A172 (cell line): ENCODE measurements at places on chromosomes 3 and 15. TPM values are rescaled to one million over a fixed set of nuclear protein-coding genes. Genes with fewer than 3 reads are reported as not detected.

OR5K2 gene
- not detected in 2 replicates for total RNA-seq

GRCh38 chr15:56963126-56963525 lies 44.7 kb downstream of the TCF12 start:
- no peak for DNase-seq

POPDC2 gene
- not detected in 2 replicates for total RNA-seq

DNA sequence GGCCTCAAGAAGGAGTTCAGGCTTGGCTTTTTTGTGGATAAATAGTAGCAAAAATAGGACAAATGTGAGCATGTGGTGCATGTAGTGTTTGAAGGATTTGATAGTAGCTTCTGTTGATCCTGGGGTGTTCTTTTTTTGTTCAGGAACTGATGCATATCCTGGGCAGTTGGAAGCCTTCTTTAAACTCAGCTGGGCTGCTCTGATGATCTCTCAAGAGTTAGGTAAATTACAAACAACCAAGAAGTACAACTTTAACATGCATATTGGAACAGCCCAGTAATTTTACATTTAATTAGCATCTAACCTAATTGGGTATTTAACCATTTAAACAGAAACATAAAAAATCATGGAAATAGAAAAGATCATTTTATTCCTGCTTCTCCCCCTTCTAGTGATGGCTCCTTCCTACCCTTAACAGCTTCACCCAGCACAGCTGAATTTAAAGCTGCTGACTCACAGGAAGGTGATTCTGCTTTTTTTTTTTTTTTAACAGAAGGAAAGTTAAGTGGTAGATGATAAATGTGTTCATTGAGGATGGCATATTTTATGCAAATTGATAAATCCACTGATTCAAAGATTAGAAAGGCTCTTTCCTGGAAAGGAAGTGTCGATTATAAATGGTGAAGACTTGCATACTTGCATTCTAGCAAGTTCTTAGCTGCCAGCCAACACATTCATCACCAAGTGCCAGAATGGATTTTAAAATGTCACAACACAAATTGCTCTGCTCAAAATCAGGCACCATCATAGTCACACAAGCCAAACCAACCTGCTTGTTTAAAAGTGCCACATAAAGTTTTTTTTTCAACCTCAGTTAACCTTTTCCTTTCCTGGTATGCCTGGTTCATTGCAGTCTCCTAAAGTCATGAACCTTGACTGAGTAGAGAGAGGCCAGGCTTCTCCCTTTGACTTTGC lies 20.0 kb downstream of the SLC35G2 start:
- peak; percentile 70 for DNase-seq

FHIT gene
- total RNA-seq = 0.10 and 1.3 TPM in 2 replicates

GRCh38 chr15:48644827-48645557 lies 517 bp downstream of the FBN1 start:
- DNase-seq = peak; percentile 35

GRCh38 chr3:64316971-64317370 lies 91.7 kb upstream of the PRICKLE2 start:
- DNase-seq = peak; percentile 42
